ENCODE measurements at places on chromosomes 4 and X.

- DNase-seq: no peak
These were observed 616 bp upstream of the KLHL34 start for GRCh38 chrX:21658746-21659145.

DNA sequence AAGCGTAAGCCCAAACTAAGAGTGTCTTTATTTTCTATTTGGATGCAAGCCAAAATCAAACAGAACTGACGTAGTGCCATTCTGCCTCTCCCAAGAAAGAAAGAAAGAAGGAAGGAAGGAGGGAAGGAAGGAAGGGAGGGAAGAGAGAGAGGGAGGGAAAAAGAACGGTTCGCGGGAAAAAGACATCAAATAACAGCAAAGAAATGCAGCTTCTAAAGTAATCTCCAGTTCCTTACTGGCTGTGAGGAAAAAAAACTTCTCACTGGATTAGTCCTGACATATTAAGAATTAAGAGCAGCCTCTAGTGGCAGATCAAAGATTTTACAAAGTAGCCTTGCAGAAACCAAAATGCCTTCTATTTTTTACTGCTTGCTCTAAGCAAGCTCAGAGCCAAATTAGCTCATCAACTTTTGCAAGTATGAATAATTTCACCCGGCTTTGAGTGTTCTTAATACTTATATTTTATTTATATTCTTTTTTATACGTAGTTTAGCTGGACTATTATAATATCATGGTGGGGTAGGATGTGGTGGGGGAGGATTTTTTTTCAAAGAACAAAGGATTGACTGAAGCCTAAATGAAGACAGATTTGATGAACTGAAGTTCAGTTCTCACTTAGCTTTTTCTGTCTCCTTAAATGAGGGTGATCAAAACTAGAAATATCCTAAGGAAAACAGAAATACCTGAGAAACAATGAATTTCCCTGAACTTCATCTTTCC lies 36.6 kb downstream of the PITX2 start:
- DNase-seq: peak; percentile 44

- no peak for DNase-seq
These were observed 15.0 kb downstream of the SRPX2 start for GRCh38 chrX:100658941-100659381.

DNA sequence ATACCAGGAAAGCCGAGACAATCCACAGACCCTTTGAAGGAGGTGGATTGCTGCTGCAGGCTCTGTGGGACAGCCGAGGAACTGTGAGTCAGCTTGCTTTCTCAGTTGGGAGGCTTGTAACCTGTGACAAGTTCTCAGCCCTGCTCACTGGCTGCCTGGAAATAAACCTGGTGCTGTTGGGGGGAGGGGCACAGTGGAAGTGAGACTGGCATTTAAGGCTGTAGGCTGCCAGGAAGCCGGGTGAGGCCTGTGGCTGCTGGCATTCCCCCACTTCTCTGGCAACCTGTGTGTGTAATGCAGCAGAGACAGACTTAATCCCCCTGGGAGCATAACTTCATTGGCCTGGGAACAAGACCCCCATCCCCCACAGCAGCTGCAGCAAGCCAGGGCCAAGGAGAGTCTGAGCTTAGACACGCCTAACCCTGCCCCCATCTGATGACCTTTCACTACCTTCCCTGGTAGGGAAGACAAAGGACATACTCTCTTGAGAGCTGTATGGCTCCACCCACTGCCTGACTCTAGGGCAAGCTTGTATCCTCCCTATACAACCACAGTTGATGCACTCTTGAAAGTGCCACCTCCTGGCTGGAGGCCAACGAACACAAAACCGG lies 64.1 kb downstream of the ALPK1 start:
- DNase-seq: no peak

DNA sequence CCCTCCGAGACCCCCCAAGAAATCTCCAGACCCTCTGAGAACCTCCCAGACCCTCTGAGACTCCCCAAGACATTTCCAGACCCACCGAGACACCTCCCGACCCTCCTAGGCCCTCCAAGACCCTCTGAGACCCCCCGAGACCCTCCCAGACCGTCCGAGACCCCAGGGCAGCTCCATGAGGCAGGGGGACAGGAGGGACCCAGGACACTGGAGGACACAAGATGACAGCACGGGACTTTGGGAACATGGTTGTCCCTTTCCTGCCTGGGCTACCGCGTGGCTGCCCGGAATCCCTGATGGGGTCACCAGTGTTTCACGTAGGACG lies 10.3 kb downstream of the CTBP1 start:
- DNase-seq: no peak

DNA sequence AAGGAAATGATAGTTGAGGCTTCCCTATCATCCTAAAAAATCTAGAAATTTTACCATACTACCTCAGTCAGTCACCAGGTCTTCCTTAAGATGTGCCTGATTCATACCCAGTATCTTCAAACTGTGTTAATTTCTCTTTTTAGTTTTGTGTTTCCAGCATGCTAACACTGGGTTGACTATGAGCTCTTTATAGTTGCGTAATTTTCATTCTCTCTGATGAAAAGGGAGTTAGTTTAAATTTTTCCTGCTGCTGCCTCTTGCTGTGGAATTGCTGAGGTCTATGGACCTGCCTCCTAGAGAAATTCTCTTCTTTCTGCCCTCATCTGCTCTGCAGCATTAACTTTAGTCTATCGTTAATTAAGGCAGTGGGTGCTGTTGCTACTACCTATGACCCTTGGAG lies 66.6 kb downstream of the BANK1 start:
- DNase-seq: no peak

GRCh38 chrX:23317799-23318724 lies 16.6 kb upstream of the PTCHD1 start:
- no peak for DNase-seq

DNA sequence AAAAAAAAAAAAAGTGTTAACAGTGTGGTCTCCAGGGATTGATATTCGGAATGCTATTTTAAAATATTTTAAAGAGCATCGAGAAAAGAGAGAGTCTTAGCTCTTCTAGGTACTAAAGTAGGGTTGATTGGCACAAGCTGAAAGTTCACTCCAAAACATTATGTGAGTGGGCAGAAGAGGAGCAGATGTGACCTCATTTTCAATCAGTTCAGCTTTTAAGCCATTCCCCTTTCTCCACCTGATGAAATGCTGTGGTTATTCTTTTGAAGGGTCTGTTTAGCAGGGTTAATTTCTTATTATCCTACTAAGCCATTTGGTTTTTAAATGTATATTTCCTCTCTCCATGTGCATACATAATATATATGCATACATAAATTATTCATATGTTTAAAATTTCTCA lies 69.2 kb downstream of the GALNT7 start:
- no peak for DNase-seq

DNA sequence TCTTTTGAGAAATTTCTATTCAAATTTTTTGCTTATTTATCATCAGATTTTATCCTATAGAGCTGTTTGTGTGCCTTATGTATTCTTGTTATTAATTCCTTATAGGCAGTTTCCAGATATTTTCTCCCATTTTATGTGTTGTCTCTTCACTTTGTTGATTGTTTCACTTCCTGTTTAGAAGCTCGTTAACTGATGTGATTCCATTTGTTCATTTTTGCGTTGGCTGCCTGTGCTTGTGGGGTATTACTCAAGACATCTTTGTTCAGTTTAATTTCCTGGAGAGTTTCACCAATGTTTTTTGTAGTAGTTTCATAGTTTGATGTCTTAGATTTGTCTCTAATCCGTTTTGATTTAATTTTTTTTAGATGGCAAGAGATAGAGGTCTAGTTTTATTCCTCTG lies 14.6 kb downstream of the ZNF718 start:
- no peak for DNase-seq

GRCh38 chr4:56183344-56183959 lies 203.8 kb downstream of the AASDH start:
- no peak for DNase-seq

DNA sequence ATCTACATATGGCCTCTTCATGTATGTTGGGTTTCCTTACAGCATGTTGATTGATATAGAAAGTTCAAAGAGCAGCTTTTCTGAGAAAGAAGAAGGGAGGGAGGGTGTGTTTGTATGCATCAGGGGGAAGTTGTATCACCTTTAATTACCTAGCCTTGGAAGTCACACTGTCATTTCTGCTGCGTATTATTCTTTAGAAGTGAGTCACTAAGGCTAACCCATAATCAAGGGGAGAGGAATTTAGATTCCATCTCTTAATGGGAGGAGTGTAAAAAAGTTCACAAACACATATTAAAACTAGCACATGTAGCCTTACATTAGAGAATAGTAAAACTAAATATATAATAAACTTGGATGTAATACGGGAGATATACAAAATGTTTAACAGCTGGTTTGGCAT lies 86.5 kb upstream of the CBLL2 start:
- no peak for DNase-seq
